Pulmonary artery endothelial cell (primary cell): ENCODE measurements at places on chromosomes 13 and 19. TPM values are rescaled to one million over a fixed set of nuclear protein-coding genes. Genes with fewer than 3 reads are reported as not detected.

Gene C19orf67
- 0.13 TPM in 1 of 2 replicates, not detected in the other for total RNA-seq

Gene KLK7
- not detected in 2 replicates for total RNA-seq

Gene CHMP2A
- total RNA-seq: 114 and 145 TPM in 2 replicates

Gene MRPS31
- total RNA-seq: 12.8 and 16.5 TPM in 2 replicates

Gene FAM32A
- total RNA-seq: 109 and 114 TPM in 2 replicates

DNA sequence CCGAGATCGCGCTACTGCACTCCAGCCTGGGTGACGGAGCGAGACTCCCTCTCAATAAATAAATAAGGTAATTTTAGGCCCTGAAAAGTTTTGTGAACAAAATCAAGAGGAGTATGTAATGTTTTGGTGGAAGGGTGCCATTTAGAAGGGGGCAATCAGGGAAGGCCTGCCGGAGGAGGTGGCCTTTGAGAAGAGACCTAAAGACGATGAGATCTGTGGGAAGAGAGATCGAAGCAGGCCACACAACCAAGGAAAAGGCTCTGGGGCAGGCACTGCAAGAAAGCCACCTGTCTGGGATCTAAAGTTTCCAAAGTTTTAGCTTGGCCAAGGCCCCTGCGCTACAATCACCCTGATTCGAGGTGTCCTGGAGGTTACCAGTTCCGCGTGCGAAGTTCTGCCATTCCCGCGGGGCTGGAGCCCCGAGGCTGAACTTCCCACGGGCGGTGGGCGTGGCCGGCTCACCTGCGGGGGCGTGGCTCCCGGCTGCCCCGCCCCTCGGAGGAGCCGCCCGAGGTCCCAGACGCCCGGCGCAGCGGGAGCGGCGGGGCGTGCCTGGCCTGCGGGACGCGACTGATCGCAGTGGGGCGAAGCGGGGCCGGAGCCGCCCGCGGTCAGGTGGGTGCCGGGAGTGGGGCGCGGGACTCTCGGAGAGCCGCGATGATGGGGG, at the start of gene KLC3:
TSS of gene KLC3 (plus strand) at position 519 of the 667 bp plus-strand sequence. CDS start 4,792 bp downstream, outside the sequence.
- no peak for DNase-seq

DNA sequence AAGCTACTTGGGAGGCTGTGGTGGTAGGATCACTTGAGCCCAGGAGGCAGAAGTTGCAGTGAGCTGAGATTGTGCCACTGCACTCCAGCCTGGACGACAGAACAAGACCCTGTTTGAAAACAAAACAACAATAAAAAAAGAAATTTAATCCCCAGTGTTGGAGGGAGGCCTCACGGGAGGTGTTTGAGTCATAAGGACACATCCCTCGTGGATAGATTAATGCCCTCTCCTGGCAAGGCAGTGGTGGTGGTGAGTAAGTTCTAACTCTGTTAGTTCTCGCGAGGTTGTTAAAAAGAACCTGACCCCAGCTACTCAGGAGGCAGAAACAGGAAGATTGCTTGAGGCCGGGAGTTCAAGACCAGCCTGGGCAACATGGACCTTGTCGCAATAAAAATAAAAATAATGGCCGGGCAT, 27.6 kb upstream of the SIN3B start:
- DNase-seq: no peak

DNA sequence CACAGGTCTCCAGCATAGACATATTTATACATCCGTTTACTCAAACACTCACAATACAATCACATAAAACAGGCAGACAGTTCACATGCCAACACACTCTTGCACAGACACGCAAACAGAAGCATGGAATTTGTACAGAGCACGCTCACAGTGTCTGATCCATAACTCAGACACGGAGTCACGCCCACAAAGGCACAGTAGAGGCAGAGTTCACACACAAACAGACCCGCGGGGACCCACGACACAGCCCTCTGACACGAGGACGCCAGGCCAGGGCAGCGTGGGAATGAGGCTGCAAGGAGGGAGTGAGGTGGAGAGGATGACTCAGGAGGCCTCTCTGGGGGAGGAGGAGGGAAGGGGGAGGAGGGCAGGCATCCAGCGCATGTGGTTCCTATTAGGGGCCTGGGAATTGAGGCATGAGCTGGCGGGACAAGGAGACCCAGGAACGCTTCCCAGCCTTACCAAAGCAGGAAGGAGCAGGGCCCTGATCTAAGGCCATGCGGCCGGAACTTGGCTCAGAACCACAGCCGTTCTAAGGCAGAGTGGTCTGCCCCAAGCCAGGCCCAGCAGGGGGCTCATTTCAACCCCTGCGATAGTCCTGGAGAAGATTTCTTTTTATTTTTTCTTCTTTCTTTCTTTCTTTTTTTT, 9.1 kb upstream of the OLFM2 start:
- DNase-seq: no peak

GRCh38 chr13:61960981-61961380, 545.3 kb upstream of the PCDH20 start:
- no peak for DNase-seq

GRCh38 chr13:80447747-80448146, 106.8 kb upstream of the SPRY2 start:
- DNase-seq: no peak

DNA sequence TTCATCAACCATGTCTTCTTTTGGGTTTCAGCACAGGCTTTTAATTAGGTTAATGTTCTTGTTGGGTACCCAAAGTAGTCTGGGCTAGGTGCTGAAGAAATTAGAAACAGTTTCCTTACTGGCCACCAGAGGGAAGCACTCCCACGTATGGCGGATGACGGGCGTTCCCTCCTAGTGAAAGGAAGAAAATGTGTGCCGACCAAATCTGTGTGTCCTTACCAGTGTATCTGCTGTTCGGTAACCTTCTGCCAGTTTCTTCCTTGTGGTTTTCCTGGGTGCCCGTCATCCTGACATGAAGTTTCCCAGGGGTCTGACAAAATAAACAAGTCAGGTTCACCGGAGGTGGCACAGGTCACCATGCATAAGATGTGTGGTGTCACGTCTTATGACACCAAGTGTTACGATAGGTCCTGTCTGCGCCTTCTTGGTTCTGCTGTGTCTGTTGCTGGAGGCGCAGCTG, 6.0 kb upstream of the WDR88 start:
- peak; percentile 24 for DNase-seq

GRCh38 chr13:103156346-103156998, 90.3 kb upstream of the SLC10A2 start:
- no peak for DNase-seq

- DNase-seq: no peak
Observed at GRCh38 chr19:5585461-5586299, 17.9 kb upstream of the TINCR start.

DNA sequence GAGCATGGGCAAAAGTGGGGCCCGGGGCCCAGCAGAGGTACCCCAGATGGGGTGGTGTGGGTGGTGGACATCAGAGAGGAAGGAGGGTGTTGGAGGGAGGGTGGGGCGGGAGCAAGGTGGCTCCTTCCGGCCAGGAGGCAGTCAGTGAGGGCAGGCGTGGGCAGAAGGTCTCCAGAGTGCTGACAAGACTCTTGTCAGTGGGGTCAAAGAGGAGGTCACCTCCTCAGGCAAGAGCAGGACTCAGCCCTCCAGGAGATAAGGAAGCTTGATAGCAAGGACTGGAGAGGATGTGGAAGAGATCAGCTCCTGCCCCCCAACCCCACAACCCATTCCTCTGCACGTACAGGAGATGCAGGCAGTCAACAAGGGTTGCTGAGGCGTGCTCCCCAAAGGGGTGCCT, 9.8 kb downstream of the GJA3 start:
- no peak for DNase-seq

- no peak for DNase-seq
Observed at GRCh38 chr19:4375164-4376027, 25.0 kb downstream of the SH3GL1 start.

- DNase-seq: no peak
Observed at GRCh38 chr13:57633950-57634838, 2.6 kb downstream of the PCDH17 start.
